ENCODE measurements at places on chromosomes 1 and 21.

DNA sequence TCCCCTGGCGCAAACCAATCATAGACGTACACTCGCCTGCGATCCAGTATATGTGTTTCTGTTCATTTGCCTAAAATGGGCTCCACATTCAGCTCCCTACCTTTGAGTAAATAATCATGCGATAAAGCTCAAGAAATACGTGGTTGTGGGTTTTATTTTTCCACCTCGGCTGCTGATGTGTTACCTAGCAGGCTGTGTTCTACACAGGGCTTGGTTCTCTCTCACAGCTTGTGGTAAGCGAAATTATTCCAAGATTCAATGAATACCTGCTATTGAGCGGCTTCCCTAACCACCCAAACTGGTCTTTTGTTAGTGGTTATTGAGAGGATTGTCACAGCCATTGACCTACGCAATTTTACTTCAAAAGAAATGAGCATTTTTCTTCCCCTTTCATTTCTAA, 180.2 kb downstream of the PBX1 start:
- no peak for DNase-seq

GRCh38 chr1:24656046-24656445, 12.9 kb downstream of the SRRM1 start:
- DNase-seq = peak; percentile 79

GRCh38 chr1:218273762-218274479, 11.2 kb upstream of the RRP15 start:
- DNase-seq = peak; percentile 33

DNA sequence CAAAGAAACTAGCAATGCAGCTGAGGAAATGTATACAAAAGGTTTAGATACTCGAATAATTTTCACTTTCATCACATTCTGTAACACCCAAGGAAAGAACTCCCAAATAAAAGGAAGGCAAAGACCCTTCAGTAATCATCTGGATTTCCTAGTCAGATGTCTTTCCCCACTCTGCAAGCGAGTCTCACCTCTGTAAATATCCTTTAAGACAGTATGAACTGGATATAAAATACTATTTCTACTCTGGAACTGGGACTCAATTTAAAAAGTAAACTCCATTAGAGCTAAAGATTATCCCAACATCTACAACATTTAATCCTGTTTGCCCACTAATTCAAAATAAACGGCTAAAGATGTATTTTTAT, 27.0 kb downstream of the C2CD2 start:
- no peak for DNase-seq

GRCh38 chr1:16146279-16147155, 9.4 kb downstream of the EPHA2 start:
- no peak for DNase-seq

GRCh38 chr21:44564886-44565598, 6.4 kb upstream of the KRTAP10-3 start:
- DNase-seq = no peak

- DNase-seq = peak; percentile 75
These were observed at the start of gene SELENON for GRCh38 chr1:25799935-25800702. SELENON (plus strand) TSS chr1:25800193; CDS start chr1:25800231, 38 bp downstream.

DNA sequence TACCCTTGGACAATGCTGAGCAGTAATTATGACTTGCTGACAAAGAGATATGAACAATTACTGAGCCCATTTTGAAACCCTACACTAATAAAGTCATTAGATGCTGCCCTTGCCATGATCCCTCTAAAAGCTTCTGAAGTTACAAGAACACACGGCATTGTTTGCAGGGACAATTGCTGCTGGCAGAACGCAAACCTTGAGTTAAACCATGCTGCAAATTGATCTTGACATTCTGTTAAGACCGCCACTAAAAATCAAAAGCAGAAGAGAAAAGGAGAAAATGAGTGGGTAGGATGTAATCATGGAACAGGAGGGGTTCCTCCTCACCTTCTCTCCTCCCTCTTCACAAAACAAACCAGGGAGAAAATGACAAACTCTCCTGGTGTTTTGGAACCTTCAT, 136.2 kb upstream of the DMRTA2 start:
- DNase-seq = no peak

DNA sequence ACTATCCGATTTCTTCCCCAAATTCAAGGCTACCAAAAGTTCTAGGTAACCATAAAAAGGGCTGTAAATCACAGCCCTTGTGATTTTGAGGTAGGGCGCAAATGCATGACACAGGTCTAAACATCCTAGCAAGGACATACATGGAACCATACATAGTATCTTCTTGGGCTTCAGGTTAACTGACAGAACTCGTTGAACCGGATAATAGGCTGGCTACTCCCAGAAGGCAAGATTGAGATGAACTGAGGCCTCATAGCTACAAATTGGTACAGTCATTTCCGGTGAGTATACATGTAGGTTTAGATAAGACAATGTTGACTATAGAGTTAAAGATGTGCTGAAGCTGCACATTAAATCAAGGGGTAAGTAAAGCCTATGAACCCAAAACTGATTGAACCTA, 27.3 kb upstream of the TP53BP2 start:
- peak; percentile 67 for DNase-seq

DNA sequence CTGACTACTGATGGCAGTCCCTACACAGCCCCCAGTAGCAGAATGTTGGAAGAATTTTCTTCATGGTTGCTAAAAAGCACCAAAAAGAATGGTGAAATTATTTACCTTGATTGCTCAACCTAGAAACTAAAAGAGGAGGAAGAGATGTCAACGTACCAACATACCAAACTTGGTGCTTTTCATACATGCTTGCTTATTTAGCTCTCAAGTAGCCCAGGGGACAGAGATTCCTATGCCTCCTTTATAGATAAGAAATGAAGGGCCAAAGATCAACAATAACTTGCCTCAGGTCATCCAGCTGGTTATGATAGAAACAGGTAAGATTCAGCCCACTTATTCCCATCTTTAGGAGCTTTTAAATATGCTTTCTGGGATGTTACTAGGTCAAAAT, 170.6 kb downstream of the PIGK start:
- DNase-seq = peak; percentile 11

- DNase-seq = peak; percentile 13
These were observed 450.8 kb downstream of the USP25 start for GRCh38 chr21:16180614-16181013.

DNA sequence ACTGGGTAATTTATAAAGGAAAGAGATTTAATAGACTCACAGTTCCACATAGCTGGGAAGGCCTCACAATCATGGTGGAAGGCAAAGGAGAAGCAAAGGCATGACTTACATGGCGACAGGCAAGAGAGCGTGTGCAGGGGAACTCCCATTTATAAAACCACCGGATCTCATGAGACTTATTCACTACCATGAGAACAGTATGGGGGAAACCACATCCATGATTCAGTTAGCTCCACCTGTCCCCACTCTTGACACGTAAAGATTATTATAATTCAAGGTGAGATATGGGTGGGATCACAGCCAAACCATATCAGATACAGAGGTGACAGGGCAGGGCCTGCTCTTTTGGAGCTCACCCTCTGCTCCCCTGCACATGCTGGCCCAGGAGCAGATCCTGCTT, 31.4 kb upstream of the TMEM61 start:
- no peak for DNase-seq

DNA sequence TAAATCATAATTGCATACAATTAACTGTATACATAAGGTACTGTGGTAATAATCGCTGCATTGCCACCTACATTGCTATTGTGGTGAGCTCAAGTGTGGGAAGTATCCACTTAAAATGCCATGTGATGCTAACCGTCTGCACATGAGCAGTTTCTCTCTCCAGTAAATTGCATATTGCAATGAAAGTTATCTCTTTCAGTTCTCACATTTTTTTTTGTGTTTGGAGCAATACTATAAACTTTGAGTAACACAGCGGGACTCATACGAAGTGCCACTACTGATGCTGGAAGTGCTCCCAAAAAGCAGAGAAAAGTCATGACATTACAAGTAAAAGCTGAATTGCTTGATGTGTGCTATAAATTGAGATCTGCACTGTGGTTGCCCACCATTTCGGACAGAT, 38.5 kb downstream of the DISC1 start:
- DNase-seq = no peak

GRCh38 chr1:84851839-84852238, 41.2 kb downstream of the LPAR3 start:
- no peak for DNase-seq

DNA sequence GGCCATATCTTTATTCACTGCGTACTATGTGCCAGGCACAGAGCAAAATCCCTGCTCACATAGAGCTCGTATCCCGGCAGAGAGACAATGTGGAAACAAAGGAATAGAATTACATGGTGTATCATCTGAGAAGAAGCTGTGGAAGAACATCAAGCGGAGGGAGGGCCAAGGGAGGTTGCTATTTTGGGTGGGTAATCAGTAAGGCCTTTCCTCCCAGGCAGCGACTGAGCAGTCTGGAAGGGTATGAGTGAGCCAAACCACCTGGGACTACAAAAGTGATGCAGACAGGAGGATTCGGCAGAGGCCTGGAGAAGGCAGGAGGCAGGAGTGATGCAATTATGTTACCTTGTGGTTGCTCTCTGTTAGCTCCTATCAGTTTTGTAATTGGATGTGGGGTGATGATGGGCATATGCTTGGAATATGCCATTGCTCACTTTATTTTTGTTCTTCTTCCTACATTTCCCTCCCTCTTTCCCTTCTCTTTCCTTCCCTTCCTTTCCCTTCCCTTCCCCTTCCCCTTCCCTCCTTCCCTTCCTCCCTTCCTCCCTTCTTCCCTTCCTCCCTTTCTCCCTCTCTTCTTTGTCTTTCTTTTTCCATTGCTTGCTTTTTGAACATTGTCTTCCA, 172.9 kb downstream of the DISC1 start:
- DNase-seq = no peak

Measured in hematopoietic multipotent progenitor cell treated with erythropoietin and hydrocortisone succinate and interleukin-3 and kit ligand, for 4 days (in vitro differentiated cells).